Astrocyte of the cerebellum (primary cell): ENCODE measurements at places on chromosomes 11 and 22.

DNA sequence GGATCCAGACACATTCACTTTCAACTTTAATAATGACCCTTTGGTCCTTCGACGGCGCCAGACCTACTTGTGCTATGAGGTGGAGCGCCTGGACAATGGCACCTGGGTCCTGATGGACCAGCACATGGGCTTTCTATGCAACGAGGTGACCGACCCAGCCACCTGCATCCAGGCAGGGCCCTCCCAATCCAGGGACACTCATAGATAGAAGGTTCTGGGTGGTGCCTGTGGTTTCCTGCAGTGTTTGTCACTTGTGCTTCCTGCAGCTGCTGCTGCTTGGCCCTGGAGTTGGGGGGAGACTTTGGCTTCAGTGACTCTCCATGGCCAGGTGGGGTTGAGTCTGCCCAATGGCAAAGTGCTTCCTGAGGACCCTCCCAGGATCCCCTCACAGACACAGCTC lies 7.3 kb downstream of the APOBEC3B start:
- DNase-seq, result no peak

- no peak for DNase-seq
Measured at GRCh38 chr11:130769782-130770535, 146.3 kb downstream of the SNX19 start.

GRCh38 chr11:75541193-75542087 lies 15.7 kb upstream of the GDPD5 start:
- no peak for DNase-seq

- peak; percentile 76 for DNase-seq
Measured at GRCh38 chr11:33383075-33383919, 126.1 kb downstream of the HIPK3 start.

DNA sequence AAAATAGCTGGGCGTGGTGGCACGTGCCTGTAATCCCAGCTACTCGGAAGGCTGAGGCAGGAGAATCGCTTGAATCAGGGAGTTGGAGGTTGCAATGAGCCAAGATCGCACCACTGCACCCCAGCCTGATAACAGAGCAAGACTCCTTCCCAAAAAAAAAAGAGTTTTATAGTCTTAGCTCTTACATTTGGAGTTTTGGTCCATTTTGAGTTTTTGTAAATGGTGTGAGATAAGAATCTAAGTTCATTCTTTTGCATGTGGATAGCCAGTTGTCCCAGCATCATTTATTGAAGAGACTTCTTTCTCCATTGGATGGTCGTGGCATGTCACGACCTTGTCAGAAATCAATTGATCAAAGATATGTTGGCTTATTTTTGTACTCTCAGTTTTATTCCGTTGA lies 34.6 kb downstream of the RNF121 start:
- DNase-seq, result no peak

GRCh38 chr11:85423316-85423715 lies 203.8 kb downstream of the DLG2 start:
- DNase-seq, result no peak

DNA sequence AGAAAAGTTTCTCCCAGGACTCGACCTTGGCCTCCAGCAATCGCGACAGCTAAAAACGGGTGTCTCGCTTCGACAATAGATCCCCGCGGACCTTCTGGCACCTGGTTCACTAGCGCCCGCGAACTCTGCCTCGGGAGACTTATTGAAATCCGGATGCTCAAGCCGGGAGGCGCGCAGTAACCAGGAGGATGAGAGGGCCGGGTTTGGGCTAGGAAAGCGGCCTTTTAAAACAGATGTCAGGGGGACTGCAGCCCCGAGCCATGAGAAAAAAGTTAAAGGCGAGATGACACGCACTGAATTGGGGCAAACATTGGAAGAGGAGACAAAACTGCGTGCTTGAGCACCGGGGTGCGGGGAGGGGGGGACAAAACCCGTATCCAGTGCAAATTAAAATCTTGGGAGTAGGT lies 637 bp upstream of the ZBTB16 start:
- DNase-seq, result no peak

- DNase-seq, result no peak
Measured at GRCh38 chr11:7186190-7186589, 65.5 kb upstream of the SYT9 start.

DNA sequence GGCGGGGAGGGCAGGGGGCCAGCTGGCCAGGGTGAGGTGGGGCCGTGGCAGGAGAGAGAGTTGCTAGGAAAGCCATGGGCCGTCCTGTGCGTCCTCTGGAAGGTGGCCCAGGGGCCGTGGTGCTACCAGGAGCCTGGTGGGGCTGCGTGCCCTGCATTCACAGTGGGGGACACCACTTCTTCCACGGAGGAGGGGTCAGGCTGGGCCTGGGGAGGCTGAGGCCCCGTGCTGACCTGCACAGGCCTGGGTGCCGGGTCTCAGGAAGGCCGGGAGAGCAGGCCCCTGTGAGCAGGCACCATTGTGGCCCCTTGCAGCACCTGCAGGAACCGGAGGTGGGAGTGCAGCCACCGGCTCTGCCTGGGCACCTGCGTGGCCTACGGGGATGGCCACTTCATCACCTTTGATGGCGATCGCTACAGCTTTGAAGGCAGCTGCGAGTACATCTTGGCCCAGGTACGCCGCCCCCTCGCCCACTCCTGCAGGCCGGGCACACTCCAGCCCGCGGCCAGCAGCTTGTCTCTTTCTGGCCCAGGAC lies 12.0 kb downstream of the MUC5B start:
- no peak for DNase-seq

DNA sequence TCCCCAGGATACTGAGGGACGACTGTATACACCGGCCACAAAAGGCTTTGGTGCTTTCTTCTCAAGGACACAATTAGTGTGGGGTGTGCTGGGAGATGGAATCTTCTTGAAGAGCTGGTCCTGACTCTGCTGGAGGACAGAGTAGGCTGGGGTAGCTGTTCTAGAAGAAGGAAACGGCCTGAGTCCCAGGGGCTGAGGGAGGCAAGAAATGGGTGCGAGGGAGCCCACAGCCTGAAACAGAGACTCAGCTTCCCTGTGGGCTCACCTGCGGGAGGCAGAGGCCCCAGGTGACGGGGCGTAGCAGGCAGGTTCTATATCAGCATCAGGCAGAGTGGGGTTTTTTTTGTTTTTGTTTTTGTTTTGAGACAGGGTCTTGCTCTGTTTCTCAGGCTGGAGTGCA lies 36.6 kb downstream of the PARVG start:
- DNase-seq, result no peak

DNA sequence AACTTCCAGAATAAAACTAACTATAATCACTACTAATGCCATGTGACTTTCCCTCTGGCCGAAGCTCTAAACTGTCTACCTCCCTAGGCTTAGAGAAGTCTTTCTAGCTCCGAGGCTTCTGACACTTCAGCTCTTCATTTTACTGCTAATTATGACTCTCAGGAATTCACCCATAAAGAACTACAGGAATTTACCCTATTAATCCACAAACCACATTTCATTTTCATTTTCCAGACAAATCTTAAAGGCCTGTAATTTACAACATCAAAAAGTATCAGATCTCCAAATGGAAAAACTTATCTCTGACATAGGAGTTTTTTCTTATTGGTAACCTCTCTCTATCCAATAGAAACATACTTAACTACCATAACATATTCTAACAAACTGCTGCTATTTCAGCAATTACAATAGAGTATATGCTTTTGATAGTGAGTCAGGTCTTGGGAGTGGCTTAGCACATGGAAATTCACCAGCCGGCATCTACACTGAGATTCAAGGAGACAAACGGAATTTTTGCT lies 33.4 kb downstream of the MRTFA start:
- peak; percentile 67 for DNase-seq

DNA sequence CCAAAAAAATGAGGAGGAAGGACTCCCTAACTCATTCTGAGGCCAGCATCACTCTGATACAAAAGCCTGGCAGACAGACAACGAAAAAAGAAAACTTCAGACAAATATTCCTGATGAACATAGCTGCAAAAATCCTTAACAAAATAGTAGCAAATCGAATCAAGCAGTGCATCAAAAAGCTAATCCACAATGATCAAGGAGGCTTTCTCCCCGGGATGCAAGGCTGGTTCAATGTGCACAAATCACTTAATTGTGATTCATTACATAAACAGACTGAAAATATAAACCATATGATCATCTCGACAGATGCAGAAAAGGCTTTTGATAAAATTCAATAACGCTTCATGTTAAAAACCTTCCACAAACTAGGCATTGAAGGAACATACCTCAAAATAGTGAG lies 16.4 kb downstream of the MTMR2 start:
- no peak for DNase-seq

- DNase-seq, result no peak
Measured at GRCh38 chr22:23067023-23067650, 3.2 kb upstream of the GNAZ start.

- DNase-seq, result no peak
Measured at GRCh38 chr11:57318178-57318577, 6.6 kb downstream of the TNKS1BP1 start.

GRCh38 chr22:30029512-30029911 lies 50.8 kb upstream of the HORMAD2 start:
- no peak for DNase-seq

GRCh38 chr11:41943656-41944055 lies 484.2 kb upstream of the LRRC4C start:
- DNase-seq, result no peak

DNA sequence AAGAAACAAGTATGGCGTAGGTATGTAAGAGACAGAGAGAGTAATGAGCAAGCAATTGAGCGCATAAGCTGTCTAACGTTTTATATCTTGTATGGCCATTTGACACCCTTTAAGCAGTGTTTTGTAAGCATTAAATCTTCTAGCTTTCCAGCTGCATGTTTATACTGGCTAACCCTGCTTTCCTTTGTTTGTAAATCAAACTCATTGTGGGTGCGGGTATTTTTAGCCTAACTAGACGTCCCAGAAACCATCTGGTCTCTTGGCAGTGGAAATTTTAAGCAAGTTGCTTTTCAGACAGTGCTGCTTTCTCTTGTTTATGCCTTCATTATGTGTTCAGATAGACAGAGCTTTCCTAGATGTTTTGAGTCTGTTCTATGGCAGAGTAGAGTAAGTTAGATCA lies 73.5 kb downstream of the RNF169 start:
- peak; percentile 44 for DNase-seq

DNA sequence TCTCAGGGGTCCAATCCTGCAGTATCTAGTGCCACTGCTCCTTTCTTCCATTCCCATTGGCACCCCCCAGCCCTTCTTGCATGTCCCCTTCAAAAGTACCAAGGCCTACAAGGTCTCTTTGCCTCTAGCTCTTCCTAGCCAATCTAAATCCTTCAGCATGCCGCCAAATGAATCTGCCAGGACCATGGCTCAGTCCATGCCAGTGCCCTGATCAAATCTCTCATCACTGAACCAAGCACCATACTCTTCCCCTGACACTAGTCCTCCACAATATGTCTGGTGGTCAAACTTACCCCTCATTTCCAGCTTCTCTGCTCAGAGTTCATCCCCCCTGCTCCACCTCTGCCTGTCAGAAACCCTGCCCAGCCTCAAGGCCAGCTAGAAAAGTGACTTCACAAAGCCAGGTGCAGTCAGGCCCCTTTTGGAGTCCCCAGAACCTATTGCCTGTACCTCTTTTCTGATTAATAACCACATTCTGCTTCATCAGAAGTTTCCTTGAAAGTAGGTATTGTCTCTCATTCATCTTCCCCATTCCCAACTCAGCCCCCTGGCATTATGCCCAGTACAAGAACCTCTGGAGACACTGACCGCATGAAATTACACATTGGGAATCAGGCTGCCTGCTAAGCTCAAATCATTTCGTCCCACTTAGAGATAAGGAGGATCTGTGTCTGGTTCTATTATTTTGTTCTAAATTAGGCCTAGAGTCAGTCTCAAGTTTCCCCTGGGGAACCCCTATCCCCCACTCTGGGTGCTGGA lies 11.4 kb downstream of the FEN1 start:
- no peak for DNase-seq

- DNase-seq, result no peak
Measured at GRCh38 chr11:68153742-68154141, 32.6 kb upstream of the CHKA start.

- no peak for DNase-seq
Measured at GRCh38 chr11:64582885-64583284, 8.1 kb upstream of the SLC22A12 start.

DNA sequence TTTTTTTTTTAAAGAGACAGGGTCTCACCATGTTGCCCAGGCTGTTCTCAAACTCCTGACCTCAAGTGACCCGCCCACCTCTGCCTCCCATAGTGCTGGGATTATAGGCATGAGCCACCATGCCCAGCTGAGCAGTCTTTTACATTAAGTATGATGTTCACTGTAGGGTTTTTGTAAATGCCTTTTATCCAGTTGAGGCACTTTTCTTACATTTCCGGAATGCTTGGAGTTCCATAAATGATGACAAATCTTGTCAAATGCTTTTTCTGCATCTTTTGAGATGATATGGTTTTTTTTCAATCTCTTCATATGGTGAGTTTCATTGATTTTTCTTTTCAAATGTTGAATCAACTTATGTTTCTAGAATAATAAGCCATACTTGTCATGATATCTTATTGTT lies 29.4 kb upstream of the CTTN start:
- DNase-seq, result no peak

GRCh38 chr11:125941619-125942611 lies 3.9 kb upstream of the VSIG10L2 start:
- peak; percentile 3 for DNase-seq

DNA sequence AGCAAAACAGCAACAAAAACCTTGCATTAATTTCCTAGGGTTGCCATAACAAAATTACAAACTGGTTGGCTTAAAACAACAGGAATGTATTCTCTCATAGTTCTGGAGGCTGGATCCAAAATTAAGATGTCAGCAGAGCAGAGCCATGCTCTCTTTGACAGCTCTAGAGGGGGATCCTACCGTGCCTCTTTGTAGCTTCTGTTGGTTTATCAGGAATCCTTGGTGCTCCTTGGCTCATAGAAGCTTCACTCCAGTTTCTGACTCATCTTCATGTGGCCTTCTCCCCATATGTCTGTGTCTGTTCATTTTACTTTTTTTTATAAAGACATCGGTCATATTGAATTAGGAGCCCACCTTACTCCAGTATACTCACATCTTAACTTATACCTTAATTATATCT lies 90.5 kb upstream of the POU2AF2 start:
- no peak for DNase-seq

DNA sequence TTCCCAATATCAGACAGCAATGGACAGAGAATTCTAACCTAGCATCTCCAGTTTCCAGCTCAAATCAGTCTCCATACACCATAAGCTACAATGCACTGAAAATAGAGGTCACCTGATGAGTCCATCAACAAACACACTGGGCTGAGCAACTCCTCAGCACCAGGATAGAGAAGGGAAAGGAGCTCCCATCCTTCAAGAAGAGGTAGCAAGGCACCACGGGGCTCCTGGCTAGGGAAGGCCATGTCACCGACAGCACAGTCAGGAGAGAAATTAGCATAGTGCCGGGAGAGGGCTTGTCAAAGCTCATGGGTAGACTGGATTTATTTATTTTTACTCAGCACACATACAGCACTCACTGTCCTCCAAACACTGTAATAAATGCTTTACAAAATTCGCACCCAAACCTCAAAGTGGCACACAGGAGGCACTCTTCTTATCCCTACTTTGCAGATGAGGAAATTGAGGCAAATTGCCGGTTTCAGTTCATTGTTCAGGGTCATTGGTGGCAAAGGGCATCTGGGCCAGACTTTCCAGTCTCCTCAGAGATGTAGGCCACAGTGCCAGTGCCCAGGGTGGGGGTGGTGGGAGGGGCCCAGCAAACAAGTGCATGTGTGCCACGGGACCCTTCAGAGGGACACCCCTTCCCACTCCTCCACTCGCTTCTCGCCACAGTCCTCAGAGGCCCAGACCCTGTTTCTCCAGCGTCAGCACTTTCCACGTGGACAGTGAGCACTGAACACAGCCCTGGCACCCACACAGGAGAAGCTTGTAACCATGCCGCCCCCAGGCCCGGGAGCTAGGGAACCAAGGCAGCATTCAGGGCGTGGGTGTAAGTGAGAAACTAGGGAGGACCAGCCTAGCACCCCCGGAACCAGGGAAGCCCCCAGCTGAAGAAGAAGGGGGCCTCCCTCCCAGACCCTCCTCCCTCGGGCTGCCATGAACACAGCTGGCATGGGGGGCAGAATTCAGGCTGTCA lies 1417.4 kb downstream of the TBC1D22A start:
- DNase-seq, result no peak
